NCI-H1048 (cell line): ENCODE measurements at places on chromosomes 1 and 21.

GRCh38 chr1:95216292-95216990, 17.6 kb upstream of the RWDD3 start:
- DNase-seq, result no peak

- DNase-seq, result no peak
Measured at GRCh38 chr1:24237750-24238395, 50.8 kb upstream of the IFNLR1 start.

DNA sequence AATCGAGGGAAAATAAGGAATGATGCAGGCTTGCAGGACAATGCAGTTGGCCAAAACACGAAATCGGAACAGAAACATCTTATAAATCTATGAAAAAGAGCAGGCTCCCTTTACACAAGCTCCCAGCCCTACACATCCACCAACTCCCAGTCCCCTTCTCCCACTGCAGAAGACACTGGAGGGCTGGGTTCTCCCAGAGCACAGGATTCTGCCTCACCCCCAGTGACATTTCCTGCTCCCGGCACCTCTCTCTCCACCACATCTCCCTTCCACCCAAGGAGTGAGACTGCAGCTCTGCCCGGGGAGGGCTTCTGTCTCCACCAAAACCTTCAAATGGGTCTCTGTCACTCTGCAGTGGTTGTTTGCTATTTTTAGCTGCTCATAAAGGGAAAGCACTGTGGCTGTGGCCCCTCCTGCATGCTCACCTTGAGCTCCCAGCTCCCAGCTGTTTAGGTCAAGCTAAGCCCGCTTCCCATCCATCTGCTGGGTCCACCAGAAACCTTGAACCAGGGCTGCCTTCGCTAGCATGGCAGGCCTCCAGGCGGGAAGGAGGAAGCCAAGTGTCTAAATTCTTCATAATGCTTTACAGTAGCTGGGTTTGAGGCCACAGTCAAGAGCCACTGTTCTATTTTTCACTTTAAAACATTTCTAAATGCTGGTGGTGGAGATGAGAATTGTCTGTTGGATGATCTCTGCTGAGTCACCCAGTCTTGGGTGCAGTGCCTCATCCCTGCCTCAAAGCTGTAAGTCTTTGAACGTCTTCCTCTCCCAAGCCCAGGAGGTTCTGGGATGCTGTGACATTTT, 3.3 kb upstream of the C2CD2 start:
- DNase-seq, result no peak

DNA sequence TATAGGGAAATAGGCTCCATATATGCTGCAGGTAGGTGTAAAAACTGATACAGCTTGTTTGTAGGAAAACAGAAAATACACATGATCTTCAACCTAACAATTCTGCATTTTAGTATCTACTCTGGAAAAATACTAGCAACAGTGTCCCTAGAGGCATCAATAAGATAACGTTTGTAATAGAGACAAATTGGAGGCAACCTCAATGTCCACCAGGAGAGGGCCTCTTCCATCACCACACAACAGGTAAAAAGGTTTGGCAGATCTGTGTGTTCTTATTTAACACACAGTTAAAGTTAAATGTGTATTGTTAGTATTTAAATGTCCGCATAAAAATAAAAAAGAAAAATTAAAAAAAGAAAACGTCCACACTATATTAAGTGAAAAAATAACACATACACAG, 5.4 kb downstream of the EIF2D start:
- DNase-seq, result no peak

- no peak for DNase-seq
Measured at GRCh38 chr1:29767088-29767685, 530.9 kb downstream of the PTPRU start.

DNA sequence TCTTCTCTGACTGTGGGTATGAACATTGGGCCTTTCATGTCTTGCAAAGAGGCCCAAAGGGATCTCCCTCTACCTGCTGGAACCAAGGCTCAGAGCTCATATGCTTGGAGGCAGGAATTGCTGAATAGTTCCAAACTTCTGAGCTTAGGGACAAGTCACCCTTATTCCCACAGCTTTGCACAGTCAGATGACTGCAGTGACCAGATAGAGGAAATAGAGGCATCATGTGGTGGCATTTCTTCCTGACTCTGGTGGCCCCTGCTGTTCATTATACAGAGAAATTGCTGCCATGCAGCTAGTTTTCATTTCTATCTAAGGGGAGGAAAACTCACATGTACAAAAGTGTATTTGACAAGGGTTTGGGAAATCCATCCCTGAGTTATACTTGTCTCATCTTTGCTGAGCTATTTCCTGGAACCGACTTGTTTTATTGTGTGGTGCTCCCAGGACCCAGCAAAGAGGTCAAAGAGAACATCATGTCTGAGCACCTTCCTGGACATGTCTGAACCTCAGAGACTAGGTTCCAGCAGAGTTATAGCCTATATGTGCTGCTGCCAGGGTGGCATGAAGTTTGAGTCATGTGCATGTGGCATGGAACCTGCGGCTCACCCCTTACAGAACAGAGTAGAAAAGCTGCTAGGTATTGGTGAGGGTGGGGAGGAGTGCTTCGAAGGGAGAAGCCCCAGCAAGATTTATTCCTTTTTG, 131.2 kb downstream of the PIK3R3 start:
- DNase-seq, result no peak

- DNase-seq, result peak; percentile 79
Measured at GRCh38 chr1:164559342-164560051, 513 bp downstream of the PBX1 start.

DNA sequence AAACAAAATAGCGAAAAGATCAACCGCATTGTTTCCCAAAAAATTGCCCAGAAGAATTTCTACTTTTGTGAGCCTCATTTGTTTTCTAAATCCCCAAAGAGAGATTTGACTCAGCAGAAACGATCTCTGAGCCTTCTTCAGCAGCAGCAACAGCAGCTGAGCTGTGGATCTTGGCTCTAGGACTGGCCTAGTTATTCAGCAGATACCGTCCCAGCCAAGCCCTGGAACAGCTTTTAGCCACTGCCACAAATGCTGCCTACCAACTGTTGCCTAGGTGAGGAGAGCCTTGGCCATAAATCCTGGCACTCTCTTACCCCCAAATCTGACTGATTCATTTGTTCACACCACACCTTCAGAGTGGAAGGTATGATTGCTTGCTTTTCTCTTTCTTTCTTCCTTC, 320.1 kb downstream of the TGFB2 start:
- DNase-seq, result no peak
